Neuronal stem cell (in vitro differentiated cells): ENCODE measurements at places on chromosomes 2 and 18.

DNA sequence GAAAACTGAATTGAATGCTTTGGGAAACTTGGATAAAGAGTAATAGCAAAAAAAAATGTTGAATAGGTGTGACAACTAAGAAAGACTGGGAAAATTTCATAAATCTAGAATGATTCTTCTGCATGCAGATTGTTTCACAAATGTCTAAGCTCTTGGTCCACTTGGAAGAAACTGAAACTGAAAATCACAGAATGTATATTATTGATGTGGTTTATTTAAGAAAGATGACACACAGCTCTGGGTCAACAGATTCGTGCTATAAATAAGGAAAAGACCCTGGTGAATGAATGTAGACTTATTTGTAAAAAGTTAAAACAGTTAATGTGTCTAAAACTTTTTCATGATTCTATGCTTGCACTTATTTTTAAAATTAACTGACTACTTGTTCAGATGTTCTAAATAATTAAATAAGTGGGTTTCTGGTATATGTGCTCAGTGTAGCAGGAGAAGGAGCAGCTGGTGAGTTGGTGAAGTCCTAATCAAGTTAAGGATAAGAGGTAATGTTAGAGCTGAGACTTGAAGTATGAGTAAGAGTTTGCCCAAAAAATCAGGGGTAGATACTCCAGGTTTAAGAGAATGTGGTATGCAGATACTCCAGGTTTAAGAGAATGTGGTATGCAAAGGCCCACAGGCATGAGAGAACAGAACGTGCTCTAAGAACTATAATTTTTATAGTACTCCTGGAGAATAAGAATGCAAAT lies 24.5 kb downstream of the UGP2 start:
- no peak overlapping the region for H3K4me3 ChIP-seq
- H3K36me3 ChIP-seq: peaks cover 54% of the 10 kb centered on the region
- no peaks in the 10 kb centered on the region for H3K4me1 ChIP-seq
- H3K27ac ChIP-seq: no peak overlapping the region

DNA sequence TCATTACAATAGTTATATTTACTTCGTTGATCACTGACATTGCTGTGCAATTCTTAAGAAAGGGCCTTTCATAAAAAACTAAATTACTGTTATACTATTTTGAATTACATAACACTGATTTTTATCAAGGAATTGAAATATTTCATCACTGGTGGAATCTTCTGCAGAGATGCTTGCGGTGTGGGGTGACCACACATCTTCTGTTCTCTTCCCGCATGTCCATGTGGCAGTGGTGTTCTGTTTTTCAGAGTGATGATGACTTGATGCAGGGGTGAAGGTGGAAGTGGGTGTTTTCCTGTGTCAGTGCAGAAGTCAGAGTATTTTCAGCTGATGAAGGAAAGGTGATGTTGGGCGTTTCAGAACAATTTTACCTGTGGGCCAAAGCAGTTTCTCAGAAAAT lies 7.0 kb downstream of the CNDP2 start:
- H3K27me3 ChIP-seq: no peaks in the 10 kb centered on the region
- peaks cover 3% of the 10 kb centered on the region for H3K4me1 ChIP-seq
- no peak overlapping the region for H3K4me3 ChIP-seq

- no peak for DNase-seq
- no peak overlapping the region for H3K4me3 ChIP-seq
- no peak overlapping the region for H3K27ac ChIP-seq
- no peaks in the 10 kb centered on the region for H3K4me1 ChIP-seq
- no peaks in the 10 kb centered on the region for H3K36me3 ChIP-seq
Measured at GRCh38 chr2:116706396-116706795, 1108.1 kb upstream of the DDX18 start.

GRCh38 chr2:168602846-168603401 lies 146.9 kb downstream of the CERS6 start:
- H3K27me3 ChIP-seq: no peaks in the 10 kb centered on the region
- H3K4me3 ChIP-seq: no peak overlapping the region
- H3K36me3 ChIP-seq: no peaks in the 10 kb centered on the region
- H3K4me1 ChIP-seq: no peaks in the 10 kb centered on the region
- H3K27ac ChIP-seq: no peak overlapping the region
- DNase-seq: no peak

DNA sequence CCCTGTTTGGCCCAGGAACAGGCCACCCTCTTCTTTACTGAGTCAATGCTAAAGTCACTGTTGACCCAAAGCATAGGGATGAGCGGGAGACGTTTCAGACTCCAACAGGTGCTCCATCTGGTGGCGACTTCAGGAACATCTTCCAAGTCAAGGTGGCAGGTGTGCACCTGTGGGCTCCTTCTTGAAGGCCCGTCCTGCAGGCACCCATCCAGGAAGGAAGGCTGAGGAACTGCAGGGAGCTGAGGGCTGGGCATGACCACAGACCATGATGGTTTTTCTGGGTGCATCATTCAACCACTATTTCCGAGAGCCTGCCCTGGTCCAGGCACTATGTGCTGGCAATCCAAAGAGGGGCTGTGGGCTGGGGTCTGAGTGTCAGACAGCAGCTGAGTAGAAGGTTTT lies 142.8 kb downstream of the NDUFA10 start:
- H3K4me3 ChIP-seq: no peak overlapping the region
- no peak overlapping the region for H3K27ac ChIP-seq
- H3K27me3 ChIP-seq: peaks cover 10% of the 10 kb centered on the region
- no peaks in the 10 kb centered on the region for H3K4me1 ChIP-seq
- no peaks in the 10 kb centered on the region for H3K36me3 ChIP-seq

GRCh38 chr2:144711630-144712549 lies 192.0 kb upstream of the ZEB2 start:
- H3K4me1 ChIP-seq: no peaks in the 10 kb centered on the region
- no peaks in the 10 kb centered on the region for H3K27me3 ChIP-seq
- DNase-seq: no peak
- H3K4me3 ChIP-seq: no peak overlapping the region
- no peak overlapping the region for H3K27ac ChIP-seq
- no peaks in the 10 kb centered on the region for H3K36me3 ChIP-seq
